Amniotic stem cell (primary cell): ENCODE measurements at places on chromosomes 2 and 18.
A peak's percentile ranks its signal among the peaks of the same experiment; 100 is the strongest.

DNA sequence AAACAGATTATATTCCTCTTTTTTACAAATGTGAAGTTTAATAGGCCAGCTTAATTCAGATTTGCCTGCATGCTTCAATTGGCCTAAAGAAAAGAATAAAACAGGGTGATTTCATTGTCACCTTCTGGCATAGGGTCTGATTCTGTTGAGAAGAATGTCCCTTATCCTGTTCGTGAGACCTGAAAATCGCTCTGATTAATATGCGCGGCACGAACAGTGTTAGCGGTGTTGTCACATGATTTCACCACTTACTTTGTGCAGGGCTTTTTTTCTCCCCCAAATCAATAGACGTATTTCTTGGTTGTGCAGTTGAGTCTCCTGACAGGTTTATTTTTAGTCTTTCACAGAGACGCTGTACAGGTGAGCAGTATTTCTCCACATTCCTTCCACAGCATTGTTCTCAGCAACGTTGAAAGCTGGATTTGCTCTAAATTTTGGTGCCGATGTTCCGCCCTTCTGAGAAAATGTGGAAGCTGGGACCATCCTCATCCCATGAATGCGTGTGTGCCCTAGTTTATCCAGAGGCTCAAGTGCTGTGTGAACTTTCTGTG, 81.9 kb downstream of the ITGB1BP1 start:
- DNase-seq, result no peak

DNA sequence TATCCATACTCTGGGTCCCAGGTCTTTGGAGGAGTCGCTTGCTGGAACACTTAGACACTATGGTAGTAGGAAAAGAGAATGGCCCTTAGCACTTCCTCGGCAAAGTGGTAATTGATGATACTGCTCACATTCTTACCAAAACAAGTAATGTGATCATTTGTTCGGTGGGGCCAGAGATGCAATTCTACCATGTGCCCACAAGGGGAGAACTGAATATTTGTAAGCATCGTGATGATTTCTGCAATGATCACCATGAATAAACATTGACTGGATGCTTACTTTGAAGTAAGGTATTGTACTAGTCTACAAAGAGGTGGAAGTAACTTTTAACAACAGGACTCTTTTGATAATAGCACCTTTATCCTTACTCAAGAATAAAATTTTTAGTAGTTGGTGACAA, 109.7 kb downstream of the CD8B2 start:
- no peak for DNase-seq

- DNase-seq, result peak; percentile 56
Observed at GRCh38 chr2:84906900-84907714, 1.7 kb downstream of the TMSB10 start.

- no peak for DNase-seq
Observed at GRCh38 chr2:26873286-26873983, 25.5 kb downstream of the DPYSL5 start.

GRCh38 chr2:85430752-85431569, 12.4 kb downstream of the SH2D6 start:
- no peak for DNase-seq

GRCh38 chr18:51867767-51868166, 472.2 kb upstream of the DCC start:
- DNase-seq, result no peak

DNA sequence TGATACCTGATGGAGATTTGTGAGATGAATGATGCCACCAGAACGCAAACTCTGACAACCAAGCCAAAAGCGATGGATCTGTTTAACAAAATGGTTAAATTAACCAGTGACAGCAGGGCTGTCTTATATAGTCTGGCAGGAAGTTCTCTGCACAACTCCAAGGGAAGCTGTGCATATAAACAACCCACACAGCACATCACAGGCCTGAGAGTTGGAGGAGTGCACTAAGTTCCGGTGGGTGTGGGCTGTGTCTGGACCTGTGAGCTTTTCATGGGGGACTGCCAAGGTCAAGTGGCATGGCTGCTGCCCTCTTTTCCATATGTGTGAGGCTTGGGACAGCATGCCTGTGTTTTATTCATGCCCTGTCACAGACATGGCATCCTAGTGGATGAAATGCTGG, 414.6 kb upstream of the TRIB2 start:
- no peak for DNase-seq

- no peak for DNase-seq
Observed at GRCh38 chr2:72533765-72534164, 292.1 kb downstream of the EXOC6B start.

- no peak for DNase-seq
Observed at GRCh38 chr2:136393514-136393913, 275.6 kb upstream of the CXCR4 start.

GRCh38 chr2:66125951-66126350, 309.0 kb upstream of the MEIS1 start:
- no peak for DNase-seq

DNA sequence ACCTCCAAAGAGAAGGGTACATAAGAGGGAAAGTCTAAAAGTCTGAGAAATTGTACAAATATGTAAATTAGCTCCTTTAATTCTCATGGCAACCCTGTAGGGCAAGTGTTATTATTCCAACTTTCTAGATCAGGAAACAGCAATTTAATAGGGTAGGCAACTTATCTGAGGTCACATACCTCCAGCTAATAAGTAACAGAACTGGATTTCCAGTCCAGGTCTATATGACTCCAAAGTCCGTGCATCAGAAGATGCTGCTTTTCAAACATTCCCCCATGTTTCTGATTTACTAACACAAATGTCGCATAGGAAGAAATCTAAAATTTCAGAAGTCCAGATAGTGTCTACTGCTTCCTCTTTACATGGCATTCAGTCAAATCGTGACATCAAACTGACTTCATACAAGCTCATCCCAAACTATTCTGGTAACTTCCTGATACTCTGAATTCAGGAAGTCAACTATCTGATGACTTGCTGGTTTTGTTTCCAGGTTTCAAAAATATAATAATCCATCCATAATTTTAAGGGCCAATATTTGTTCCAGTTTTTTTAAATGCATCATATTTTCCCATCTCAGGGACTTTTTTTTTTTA, 419.3 kb upstream of the ACVR2A start:
- no peak for DNase-seq

GRCh38 chr2:240815761-240816583, 4.0 kb downstream of the KIF1A start:
- DNase-seq, result no peak

DNA sequence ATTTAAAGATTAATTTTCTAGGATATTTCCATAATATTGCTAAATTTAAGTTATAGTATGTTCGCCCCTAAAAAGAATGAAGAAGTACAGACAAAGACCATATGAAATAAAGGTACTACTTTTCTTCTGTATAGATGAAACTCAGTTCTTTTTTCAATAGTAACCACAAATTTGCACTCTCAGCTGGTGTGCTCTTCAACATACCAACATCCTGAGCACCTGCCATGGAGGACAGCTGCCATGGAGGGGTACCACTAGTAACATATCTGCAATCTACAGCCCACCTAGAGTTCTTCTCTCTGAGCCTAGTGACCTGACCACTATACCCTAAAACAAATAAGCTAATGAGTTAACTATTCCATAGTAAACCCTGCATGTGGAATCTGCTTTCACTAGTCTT, 36.8 kb upstream of the ERCC3 start:
- no peak for DNase-seq

GRCh38 chr2:209648714-209649113, 122.9 kb upstream of the UNC80 start:
- DNase-seq, result no peak

- no peak for DNase-seq
Observed at GRCh38 chr2:107648781-107649404, 177.8 kb upstream of the RGPD4 start.

GRCh38 chr18:55252901-55253300, 293.6 kb upstream of the CCDC68 start:
- no peak for DNase-seq

DNA sequence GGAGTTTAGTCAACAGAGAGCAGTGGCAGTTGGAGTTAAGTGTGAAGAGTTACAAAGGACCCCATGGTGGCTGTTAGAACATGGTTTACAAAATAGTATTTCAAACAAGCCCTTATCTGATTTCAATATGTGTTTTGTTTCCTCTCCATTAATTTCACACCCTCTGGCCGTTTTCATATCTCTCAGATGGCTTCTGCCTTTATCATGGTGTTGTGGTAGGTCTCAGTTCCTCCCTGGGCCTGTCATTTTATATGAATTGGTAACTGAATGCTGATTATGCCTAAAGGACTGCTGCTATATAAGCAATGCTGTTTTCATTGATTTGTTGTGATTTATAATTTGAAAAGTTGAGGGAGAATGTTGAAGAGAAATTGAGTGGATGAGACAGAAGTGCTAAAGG, 686.7 kb downstream of the NYAP2 start:
- no peak for DNase-seq

- DNase-seq, result no peak
Observed at GRCh38 chr2:12709207-12709522, 7.6 kb upstream of the TRIB2 start.

- no peak for DNase-seq
Observed at GRCh38 chr2:179936654-179937053, 70.4 kb downstream of the CWC22 start.
